ENCODE measurements at places on chromosomes 11 and 22.

DNA sequence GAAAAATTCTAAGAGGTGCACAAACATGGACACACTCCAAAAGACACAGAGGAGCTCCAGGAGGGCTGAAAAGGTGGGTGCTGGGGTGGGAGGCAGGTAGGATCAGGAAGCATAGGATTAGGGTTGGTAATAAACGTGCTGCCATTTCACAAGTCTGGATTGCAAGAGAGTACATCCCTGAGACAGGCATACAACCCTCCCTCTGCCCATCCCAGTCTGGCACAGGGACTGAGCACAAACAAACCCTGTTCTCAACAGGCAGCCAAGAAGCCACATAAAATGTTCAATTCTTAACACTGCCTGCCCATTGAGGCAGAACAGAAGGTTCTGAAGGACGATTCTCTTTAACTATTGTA is 18.5 kb downstream of the SLC35F2 start:
- no peak for DNase-seq

GRCh38 chr22:16834971-16835370 is 9.8 kb upstream of the XKR3 start:
- no peak for DNase-seq

DNA sequence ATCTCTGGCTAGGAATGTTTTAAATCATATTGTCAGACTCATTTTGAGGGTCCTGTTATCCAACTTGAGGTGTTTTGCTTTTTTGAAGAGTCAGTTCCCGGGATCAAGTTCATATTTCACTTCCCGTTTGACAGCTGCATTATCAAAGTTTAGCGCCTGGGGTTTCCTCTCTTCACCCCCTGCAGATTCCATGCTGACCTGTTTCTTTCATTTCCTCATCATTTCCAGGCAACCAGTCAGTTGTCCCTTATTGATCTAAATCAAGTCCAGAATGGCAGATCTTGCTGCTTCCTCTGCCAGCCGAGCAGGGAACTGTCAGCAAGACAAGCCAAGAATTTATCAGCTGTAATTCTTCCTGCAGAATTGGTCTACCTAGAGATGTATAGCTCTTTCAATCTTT is 197.6 kb upstream of the SYN3 start:
- no peak for DNase-seq

DNA sequence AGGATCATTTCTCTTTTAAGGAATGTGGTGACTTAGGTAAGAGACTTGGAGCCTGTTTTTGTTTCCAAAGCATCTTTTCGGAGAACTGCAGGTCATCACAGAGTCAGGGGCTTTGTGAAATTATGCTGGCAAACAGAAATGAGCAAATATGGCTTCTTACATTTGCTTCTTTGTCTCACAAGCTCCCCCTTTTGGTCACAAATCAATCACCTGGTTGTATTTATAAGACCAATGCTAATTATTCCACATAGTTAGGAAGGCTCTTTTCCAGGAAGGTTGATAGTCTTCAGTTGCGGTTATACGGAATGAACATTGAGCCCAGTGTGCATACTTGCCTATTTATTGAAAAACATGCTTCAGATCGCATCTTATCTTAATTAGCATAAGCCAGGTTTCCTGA is 34.6 kb upstream of the CEP126 start:
- no peak for DNase-seq

DNA sequence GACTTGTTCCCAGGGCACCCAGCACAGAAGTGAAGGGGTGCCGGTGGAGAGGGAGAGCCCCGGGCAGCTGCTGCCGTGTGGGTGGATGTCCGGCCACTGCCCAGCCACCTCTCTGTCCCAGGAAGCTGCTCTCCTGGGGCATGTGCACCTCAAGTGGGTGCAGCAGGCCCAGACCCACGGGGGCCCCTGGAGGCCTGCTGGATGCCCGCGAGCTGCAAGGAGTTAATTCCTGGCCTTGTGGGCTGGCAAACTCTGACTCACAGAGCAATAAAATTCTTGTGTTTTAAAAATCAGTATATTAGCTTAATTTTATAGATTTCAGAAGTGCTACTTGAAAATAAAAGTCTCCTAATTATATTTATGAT is 37.4 kb upstream of the KCNQ1OT1 start:
- DNase-seq: no peak

- DNase-seq: peak; percentile 97
Measured at GRCh38 chr22:49724893-49725489, 102.7 kb downstream of the BRD1 start.

- DNase-seq: no peak
Measured at GRCh38 chr22:38163844-38164550, 17.6 kb downstream of the PLA2G6 start.

GRCh38 chr11:100151944-100152343 is 535.1 kb upstream of the ARHGAP42 start:
- DNase-seq: no peak

DNA sequence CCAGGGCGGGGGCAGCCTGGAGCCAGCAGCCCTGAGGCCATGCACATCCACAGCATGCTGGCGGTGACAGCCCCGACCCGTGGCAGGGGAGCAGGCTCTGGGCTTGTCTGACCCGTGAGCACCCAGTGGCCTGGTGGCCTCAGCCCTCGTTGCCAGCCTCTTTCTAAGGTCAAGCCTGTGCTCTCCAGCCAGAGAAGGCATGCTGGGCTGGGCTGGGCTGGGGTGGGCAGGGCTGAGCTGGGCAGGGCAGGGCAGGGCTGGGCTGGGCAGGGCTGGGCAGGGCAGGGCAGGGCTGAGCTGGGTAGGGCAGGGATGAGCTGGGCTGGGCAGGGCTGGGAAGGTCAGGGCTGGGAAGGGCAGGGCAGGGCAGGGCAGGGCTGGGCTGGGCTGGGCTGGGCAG is 10.6 kb downstream of the H19 start:
- DNase-seq: no peak

GRCh38 chr11:90391756-90392155 is 168.9 kb upstream of the CHORDC1 start:
- no peak for DNase-seq

- DNase-seq: no peak
Measured at GRCh38 chr11:7909585-7910285, 21.3 kb downstream of the OR10A6 start.

DNA sequence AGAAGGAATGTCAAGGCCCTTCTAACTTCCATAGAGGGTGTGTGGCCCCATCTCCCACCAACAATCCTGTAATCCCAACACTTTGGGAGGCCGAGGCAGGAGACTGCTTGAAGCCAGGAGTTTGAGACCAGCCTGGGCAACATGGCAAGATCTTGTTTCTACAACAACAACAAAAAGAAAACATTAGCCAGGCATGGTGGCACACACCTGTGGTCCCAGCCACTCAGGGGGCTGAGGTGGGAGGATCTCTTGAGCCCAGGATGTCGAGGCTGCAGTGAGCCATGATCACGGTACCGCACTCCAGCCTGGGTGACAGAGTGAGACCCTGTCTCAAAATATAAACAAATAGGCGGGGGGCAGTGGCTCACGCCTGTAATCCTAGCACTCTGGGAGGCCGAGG is 16.9 kb downstream of the TSPAN32 start:
- no peak for DNase-seq

- DNase-seq: no peak
Measured at GRCh38 chr11:34531663-34532062, 18.1 kb upstream of the ELF5 start.

DNA sequence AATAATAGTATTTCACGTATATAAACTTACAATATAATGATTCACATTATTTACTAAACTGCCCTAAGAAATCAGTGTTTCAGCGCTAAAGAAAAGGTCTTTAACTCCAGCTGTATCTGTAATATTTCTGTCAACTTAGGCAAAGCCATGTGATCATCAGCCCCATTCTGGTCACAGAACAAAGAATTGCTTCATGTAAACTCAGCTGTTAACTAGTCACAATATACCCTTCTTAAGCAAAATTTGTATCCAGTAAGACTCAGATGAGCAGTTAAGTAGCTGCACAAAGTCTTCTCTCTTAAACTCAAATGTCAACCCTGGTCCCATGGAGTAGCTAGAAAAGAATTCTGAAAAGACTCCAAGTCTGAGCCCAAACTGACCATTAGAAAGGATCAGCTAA is 26.6 kb downstream of the HPS5 start:
- no peak for DNase-seq

- no peak for DNase-seq
Measured at GRCh38 chr11:19275496-19275895, 34.8 kb upstream of the E2F8 start.

DNA sequence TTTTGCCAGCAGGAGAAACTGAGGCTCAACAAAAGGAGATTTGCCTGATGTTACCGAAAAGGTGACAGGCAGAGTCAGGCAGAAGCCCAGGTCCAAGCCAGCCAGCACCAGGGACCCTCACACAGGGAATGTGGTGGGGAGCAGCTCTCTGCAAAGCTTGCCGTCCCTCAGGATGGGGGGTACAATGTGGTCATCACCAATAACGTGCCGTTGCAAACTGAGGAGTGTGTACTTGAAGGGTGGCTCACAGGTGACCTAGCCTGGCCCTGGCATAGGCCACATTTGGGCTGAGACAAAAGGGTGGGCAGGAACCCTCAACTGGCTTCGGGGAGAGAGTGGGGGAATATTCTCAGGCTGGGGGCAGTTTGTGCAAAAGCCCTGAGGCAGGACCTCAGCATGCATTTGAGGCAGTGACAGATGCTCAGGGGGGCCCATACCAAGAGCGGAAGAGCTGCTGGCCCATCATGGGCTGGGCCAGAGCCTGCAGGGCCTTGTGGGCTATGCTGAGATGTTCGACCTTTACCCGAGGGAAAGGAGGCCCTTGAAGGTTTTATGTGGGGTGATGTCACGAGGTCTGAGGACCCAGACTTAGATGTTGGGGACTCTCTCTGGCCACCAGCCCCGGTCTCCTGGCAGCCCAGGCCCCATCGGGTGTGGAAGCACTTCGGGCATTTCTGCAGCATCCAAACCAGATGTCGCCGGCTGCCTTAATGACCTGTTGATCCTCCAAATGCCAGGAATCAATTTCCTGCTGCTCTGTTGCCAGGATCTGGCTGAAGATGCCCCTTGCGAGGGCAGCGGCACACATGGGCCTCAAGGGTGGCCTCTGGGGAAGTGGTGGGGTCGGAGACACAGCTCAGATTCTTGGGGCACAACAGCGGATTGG is 57.4 kb upstream of the SHISAL1 start:
- DNase-seq: no peak

Measured in posterior cingulate gyrus (tissue), 11 donors.